ENCODE measurements at places on chromosomes 1 and 21.
A peak's percentile ranks its signal among the peaks of the same experiment; 100 is the strongest.

DNA sequence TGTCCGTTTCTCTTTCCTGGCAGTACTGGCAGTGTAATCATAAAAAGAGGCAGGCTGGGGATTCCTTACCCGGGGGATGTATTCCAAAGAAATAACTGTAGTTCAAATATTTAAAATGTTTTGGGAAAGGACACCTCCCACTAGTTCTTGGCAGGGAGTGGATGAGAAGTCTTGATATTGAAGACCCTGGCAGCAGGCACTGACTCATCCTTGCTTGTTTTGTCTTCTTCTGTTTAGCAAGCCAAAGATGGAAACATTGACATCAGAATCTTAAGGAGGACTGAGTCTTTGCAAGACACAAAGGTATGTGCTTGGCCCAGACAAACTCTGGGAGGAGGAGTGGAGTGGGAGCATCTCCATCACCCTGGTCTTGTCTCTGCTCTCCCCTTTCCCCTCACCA, 639 bp downstream of the IL20 start:
- DNase-seq, result no peak

GRCh38 chr1:234956821-234957329, 171.8 kb downstream of the TOMM20 start:
- DNase-seq, result no peak

GRCh38 chr1:150259758-150260669, 2.4 kb downstream of the CA14 start:
- DNase-seq, result peak; percentile 73

GRCh38 chr1:17119076-17119772, at the start of gene PADI2:
PADI2 (minus strand) TSS chr1:17119451; CDS start chr1:17119371, 80 bp downstream.
- DNase-seq, result peak; percentile 55

DNA sequence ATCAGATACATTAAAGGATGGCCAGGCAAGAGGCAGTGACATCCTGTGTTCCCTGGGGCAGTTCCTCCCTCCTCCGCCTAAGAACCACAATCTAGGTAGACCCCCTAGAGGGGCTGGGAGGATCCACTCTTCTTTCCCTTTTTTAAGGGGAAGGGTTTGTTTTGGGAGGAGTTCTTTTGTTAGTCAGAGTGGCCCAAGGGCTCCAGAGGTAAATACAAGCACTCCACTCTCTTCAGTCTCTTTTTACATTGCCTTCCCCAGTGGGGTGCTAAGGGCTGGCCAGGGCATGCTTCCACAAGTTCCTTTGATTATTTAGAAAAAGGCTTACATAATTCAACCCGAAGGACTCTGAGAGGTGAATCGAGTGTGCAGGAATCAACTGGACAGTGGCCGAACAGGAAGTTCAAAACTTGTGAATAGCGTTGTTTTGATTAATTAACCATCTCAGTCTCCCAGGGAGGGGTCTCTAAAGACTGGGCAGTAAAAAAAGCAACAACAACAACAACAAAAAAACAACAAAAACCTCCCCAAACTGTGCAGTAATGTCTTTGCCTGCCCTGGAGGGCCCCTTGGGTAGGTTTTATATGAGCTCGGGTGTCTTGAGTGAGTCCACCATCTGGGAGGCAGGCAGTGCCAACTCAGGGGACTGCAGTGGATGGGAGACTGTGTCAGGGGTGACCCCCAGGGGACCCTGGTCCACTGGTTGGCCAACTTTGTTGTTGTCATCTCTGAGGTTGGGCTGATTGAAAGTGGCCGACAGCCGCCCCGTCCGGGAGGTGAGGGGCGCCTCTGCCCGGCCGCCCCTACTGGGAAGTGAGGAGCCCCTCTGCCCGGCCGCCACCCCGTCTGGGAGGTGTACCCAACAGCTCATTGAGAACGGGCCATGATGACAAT, 33.2 kb upstream of the ENO1 start:
- no peak for DNase-seq

- no peak for DNase-seq
These were observed 4.1 kb upstream of the HPCA start for GRCh38 chr1:32881871-32882850.

- DNase-seq, result no peak
These were observed 93.0 kb downstream of the KIF26B start for GRCh38 chr1:245247801-245248200.

DNA sequence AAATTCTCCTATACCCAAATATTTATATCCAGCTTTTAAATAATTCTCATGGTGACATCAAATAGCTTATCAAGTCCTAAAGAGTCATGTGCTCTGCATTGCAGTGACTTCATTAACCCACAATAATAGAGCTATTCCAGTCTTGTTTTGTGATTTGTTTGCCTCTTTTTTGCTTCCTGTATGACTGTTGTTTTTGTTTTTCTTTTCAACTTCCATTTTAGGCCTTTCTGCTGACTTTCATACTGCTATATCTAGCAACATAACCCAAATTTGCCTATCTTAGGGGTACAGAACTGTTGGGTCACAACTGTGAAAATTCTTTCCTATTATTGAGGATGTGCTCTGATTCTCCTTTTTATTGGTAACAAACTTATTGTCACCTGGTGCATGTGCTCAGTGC, 30.3 kb downstream of the SPATA17 start:
- DNase-seq, result no peak

- DNase-seq, result no peak
These were observed 1588.1 kb upstream of the B3GALT2 start for GRCh38 chr1:194774535-194774934.

GRCh38 chr1:230785636-230786384, 38.6 kb downstream of the CAPN9 start:
- DNase-seq, result no peak

All from SK-MEL-5 (cell line).